ENCODE measurements at places on chromosomes 16 and 17.

DNA sequence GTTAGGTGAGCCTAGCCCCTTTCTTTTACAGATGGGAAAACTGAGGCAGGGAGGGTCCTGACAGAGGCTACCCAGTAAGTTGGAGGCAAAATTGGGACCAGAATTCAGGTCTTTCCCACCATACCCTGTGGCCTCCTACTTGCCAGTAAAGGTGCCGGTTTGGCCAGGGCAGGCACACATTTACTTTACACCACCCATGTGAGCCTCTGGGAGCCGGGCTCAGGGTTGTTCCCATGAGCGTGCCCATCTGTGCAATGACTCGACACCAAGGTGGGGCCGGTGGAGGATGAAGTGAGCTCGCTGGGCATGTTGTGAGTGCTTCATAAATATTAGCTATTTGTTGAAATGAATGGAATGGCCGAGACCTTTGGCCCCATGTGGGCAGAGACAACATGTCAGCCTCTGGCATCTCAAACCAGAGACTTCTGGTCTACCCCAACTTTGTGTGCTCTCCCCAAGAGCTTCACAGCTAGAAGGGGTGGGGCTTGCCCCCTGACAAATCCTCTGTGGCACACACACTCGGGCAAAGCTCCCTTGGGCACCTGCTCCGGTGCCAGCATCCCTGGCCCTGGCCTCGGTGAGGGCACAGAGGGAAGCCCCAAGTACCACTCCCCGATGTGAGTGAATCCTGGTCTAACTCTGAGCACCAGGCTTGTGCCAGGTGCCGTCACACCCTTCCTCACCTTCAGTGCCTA lies 60.1 kb downstream of the SRCIN1 start:
- DNase-seq: no peak

DNA sequence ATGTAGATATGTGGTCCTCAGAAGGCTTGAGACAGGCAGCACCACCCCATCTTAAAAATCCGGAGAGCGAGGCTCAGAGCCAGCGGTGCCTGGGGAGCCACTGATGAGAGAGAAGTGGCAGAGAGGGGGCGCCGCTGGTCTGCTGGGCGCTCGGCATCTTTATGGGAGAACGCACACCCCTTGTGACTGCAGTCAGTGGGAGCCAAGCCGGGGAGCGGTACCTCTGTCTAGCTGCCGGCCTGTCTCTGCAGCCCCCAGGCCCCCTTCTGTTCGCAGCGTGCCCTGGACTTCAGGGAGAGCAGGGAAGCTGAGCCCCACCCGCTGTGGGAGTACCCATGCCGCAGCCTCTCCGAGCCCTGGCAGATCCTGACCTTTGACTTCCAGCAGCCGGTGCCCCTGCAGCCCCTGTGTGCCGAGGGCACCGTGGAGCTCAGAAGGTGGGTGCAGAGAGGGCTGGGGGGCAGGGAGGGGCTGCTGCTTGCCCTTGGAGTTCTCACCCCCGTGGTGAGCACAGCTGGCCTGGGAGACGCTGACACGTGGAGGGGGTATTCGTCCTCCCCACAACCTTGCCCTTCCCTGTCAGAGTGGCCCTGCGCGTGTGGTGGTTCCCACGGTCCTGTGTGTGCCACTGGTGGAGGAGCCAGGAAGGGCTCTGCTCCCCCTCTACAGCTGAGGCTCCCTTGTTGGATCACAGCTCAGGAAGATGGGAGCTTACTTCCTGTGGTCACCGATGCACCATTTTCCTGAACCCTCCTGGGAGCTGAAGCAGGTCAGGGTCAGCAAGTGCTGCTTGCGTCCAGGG lies 44.8 kb downstream of the PRMT7 start:
- no peak for DNase-seq

DNA sequence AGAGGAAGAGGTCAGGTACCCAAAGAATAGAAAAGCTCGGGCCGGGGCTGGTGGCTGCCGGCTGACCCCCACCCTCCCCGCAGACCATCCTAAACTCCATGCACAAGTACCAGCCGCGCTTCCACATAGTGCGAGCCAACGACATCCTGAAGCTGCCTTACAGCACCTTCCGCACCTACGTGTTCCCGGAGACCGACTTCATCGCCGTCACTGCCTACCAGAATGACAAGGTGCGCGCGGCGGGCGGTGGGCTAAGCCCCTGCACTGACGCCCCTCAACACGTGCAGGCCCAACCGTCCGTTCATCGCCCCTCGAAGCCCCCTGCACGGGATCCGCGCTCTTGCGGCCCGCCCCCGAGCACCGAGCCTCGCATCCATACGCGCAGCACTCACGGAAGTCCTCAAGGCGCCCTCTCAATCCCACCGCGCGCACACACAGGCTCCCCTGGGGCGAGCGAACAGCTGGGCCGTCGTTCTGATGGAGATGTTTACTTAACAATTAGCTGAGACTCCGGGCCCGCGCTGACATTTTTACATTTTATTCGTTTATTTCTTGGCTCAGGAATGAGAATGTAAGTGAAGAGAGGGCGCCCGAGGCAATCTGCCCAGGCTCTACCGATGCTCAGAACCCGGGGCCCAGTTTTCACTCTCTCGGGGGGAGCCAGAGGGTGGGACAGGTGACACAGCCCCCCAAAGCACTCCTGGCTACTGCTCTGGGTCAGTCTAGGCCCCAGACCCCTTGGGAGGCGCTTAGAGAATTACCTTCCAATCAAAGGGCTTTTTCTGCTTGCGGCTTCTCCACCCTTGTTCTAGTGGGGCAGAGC lies 3.5 kb downstream of the TBX2 start:
- DNase-seq: no peak

- no peak for DNase-seq
These were observed 4.9 kb upstream of the POLR3E start for GRCh38 chr16:22292320-22292719.

GRCh38 chr17:47214931-47215330 lies 5.8 kb downstream of the MYL4 start:
- no peak for DNase-seq

GRCh38 chr17:50956750-50957523 lies 90.8 kb upstream of the TOB1 start:
- DNase-seq: peak; percentile 57

GRCh38 chr16:77336637-77337036 lies 98.2 kb downstream of the ADAMTS18 start:
- no peak for DNase-seq

GRCh38 chr16:73157861-73158260 lies 109.9 kb upstream of the ZFHX3 start:
- DNase-seq: no peak

DNA sequence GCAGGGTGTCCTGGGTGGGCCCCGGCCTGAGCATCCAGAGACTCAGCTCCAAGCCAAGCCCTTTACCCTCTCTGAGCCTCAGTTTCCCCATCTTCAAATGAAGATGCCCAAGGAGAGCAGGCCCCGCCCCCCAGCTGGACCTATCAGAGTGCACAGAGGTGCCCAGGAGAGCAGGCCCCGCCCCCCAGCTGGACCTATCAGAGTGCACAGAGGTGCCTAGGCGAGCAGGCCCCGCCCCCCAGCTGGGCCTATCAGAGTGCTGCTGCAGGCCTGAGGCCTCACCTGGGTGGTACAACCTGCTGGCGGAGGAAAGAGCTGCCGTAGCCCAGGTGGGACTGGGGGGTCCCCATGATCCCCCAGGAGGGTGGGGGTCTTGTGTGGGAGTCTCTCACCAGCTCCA lies 3.4 kb upstream of the SSTR5 start:
- no peak for DNase-seq

- peak; percentile 48 for DNase-seq
These were observed 13.1 kb upstream of the SREBF1 start for GRCh38 chr17:17849845-17850373.

- DNase-seq: no peak
These were observed 46.8 kb downstream of the IL21R start for GRCh38 chr16:27448532-27449433.

DNA sequence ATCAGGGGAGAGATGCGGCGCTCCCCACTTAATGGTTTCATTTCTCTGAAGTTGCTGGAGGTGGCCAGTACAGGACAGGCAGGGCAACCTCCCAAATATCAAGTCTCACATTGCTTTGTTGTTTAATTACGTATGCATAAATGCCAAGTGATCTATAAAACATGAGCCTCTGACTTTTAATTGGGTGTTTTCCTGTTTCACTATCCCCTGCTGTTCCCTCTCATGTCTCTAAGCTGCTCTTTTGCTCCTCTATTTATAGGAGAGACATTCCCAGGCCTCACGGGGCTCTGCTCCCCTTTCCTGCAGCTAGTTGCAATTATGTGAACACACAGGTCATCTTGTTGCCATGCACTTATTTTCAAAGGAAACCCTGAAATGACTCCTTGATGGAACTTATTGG lies 1173.5 kb upstream of the GOT2 start:
- DNase-seq: no peak

DNA sequence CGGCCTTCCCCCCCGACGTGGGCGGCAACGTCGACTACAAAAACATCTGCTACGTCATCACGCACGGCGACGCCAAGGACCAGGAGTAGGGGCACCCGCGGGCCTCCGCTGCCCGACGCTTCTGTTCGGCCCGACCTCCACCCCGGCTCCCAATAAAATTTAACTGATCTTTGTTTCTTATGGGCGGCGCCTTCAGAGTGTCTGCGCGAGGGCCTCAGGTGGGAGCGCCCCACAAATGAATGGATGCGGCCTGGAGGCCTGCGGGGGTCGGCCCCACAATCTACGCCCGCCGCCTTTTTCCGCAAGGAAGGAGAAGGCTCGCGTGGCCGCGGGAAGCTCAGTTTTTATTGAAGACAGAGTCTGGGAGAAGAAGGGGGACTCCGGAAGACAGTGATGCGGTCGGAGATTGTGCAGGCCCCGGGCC lies 3.2 kb downstream of the MYL11 start:
- DNase-seq: peak; percentile 89

GRCh38 chr16:21638573-21638975 lies 13.8 kb downstream of the IGSF6 start:
- DNase-seq: peak; percentile 35

GRCh38 chr17:48842746-48843145 lies 11.9 kb downstream of the CALCOCO2 start:
- no peak for DNase-seq

- no peak for DNase-seq
These were observed 15.1 kb downstream of the CACNG5 start for GRCh38 chr17:66849851-66850580.

GRCh38 chr16:79162977-79163376 lies 437.6 kb downstream of the MAF start:
- no peak for DNase-seq

GRCh38 chr17:80187090-80187489 lies 17.3 kb downstream of the CARD14 start:
- DNase-seq: no peak

- DNase-seq: no peak
These were observed 17.5 kb upstream of the PABPN1L start for GRCh38 chr16:88883946-88884345.

- peak; percentile 71 for DNase-seq
These were observed 107.1 kb downstream of the USP22 start for GRCh38 chr17:20935740-20936139.
